ENCODE measurements at places on chromosomes 5 and 9.

- DNase-seq, result no peak
Measured at GRCh38 chr9:108001237-108001636, 511.7 kb upstream of the KLF4 start.

GRCh38 chr9:22147813-22148527 is 138.9 kb upstream of the CDKN2B start:
- DNase-seq, result peak; percentile 45

DNA sequence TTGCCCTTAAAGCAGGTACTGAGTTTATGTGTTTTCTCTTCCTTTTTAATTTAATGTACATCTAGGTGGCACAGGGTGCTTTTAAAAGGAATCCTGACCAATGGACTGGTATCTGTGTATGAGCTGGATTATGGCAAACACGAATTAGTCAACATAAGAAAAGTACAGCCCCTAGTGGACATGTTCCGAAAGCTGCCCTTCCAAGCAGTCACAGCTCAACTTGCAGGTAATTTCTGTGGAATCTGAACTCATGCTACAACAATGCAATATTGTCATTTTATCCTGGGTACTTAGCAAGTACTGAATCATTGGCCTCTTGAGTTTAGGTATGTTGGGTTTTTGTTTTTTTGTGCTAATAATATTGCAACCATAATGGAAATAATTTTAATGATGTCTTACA is 14.4 kb upstream of the TMOD1 start:
- no peak for DNase-seq

GRCh38 chr5:154189256-154189818 is 1.2 kb upstream of the GALNT10 start:
- peak; percentile 58 for DNase-seq

- no peak for DNase-seq
Measured at GRCh38 chr5:109143031-109143430, 266.7 kb downstream of the PJA2 start.

- peak; percentile 82 for DNase-seq
Measured at GRCh38 chr9:130172858-130173665, 858 bp downstream of the NCS1 start.

- DNase-seq, result no peak
Measured at GRCh38 chr5:2902742-2903297, 151.3 kb upstream of the IRX2 start.

- no peak for DNase-seq
Measured at GRCh38 chr5:27818888-27819287, 780.5 kb upstream of the CDH9 start.

DNA sequence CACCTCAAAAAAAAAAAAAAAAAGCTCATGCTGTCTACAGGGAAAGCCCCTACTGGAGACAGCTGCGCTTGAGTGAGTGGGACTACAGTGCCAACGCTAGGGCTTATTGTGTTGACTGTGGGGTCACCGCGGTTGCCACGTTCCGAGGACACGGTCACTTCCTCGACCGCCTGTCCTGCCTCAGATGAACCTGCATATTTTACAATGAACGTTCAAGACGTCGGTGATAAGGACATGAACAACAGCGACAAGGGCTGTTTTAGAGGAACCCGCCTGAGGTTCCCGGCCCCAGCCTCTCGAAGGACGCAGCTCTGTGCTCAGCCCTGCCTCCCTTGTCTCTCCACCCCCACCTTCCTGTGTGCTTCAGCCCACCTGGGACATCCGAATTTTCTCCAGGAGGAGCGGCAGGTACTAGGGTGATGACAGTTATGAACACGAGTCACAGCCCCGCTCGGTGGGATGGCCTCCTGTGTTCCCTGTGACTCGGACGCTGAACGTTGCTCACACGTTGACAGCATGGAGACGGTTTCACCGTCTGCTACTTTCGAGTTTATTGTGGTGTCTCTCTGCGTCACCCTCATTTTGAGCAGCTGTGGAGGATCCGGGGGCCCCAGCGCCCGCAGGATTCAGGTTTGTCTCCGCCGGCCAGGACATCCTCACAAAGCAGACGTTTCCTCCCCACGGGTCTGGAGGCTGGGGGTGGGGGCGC is 11.3 kb upstream of the DIPK1B start:
- DNase-seq, result no peak

- peak; percentile 49 for DNase-seq
Measured at GRCh38 chr9:14119694-14120514, 194.0 kb downstream of the NFIB start.

DNA sequence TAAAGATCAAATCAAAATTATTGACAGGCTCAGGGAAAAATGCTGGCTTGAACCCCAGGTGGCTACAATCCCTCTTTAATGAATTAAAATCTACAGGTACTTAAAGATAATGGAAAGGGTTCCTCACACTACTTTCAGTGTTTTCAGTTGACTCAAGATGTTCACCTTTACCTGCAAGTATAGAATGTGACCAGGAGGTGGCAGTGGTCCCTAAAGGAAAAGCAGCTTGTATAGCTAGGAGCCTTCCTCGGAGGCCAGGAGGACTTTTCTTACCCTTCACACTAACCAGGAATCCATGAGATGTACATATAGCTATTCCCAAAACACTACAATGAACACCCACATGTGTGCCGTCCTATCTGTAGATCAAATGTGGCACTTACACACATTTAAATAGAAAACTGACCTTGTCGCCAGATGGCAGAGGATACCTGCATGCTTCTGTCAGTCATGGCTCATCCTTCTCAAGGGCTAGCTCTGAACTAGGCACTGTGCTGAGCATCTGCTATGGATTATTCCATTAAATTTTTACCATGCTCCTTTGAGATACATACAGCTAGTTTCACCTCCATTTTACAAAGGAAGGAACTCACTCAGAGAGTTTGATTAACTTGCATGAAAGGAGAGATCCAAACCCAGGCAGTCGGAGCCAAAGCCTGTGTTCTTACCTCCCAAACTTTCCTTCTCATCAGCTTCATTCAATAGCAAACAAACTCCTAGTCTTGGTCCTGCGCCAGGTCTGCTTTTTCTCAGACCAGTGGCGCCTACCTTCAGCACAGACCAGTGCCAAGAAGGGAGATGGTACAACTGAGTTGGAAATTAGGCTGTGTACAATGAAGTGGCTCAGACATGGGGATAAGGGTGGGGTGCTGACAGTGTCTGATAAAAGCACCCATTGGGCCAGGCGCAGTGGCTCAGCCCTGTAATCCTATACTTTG is 24.5 kb downstream of the C9orf152 start:
- DNase-seq, result peak; percentile 76

DNA sequence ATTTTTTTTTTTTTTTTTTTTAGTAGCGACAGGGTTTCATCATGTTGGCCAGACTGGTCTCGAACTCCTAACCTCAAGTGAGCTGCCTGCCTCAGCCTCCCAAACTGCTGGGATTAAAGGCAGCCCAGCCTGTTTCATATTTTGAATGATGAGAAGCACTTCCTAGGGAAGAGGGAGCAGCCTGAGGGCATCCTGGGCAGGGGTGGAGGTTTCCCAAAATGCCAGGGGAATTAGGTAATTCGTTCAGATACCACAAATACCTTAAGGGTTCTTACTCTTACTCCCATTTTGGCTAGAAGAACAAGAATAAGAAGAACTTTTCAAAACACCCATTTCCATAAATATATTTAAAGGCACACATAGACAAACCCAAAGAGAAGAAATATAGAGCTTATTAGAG is 29.5 kb upstream of the RAPGEF1 start:
- peak; percentile 6 for DNase-seq

GRCh38 chr9:100473276-100474081 is 530 bp downstream of the TMEFF1 start:
- DNase-seq, result peak; percentile 69

Measured in adipocyte (in vitro differentiated cells).